Kidney glomerular epithelial cell (primary cell): ENCODE measurements at places on chromosomes 3 and 15.
A peak's percentile ranks its signal among the peaks of the same experiment; 100 is the strongest.

- no peak for DNase-seq
Observed at GRCh38 chr3:147737376-147737775, 328.2 kb downstream of the ZIC1 start.

- no peak for DNase-seq
Observed at GRCh38 chr3:15023719-15024118, 41.4 kb downstream of the MRPS25 start.

GRCh38 chr3:156812521-156813335 is 13.4 kb upstream of the LEKR1 start:
- DNase-seq: peak; percentile 12

GRCh38 chr3:10495614-10496013 is 9.8 kb downstream of the ATP2B2 start:
- DNase-seq: no peak

DNA sequence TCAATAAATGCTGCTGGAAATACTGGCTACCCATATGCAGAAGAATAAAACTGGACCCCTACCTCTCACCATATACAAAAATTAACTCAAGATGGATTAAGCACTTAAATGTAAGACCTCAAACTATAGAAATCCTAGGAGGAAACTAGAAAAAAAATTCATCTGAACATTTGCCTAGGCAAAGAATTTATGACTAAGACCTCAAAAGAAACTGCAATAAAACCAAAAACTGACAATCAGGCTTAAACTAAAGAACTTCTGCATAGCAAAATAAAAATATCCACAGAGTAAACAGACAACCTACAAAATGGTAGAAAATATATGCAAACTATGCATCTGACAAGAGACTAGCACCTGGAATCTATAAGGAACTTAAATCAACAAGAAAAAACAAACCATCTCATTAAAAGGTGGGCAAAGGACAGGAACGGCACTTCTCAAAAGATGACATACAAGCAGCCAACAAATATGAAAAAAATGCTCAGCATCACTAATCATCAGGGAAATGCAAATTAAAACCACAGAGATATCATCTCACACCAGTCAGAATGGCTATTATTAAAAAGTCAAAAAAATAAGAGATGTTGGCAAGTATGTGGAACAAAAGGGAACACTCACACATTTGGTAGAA is 47.0 kb downstream of the MYO9A start:
- no peak for DNase-seq

DNA sequence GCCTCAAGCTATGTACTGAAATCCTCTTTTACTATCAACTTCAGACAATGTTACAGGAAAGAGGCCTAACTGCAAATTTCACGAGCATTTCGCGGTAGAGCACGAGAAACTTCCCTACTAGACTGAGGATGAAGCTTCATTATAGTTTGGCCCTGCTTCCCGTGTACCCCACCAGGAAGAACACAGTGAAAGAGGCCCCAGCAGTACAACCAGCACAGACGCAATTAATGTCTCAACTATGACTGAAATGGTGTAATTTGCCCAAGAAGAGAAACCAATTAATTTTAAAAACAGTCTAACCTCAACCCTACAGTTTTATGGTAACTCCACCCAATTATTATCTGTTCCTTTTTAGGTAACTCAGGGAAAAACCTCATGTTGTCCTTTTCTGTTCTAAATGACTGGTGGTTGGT is 12.1 kb downstream of the CHSY1 start:
- no peak for DNase-seq

DNA sequence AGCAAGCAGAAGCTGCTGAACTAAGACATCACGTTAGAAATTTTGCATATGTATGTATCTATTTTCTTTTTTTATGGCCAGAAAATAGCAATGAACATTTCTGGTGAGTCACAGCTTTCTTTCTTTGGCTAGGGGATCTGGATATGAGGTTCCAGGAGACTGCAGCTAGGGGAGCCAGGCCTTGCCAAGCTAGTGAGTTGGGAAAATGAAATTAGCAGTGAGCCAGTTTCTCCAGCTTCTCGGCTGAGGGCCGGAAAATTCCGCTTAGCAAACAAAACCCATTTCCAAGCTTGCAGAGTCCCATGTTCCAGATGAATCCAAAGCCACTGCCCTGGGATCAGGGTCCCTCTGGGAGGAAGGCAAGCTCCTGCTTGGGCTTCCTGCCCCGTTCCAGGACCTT is 137.6 kb downstream of the SRGAP3 start:
- no peak for DNase-seq

DNA sequence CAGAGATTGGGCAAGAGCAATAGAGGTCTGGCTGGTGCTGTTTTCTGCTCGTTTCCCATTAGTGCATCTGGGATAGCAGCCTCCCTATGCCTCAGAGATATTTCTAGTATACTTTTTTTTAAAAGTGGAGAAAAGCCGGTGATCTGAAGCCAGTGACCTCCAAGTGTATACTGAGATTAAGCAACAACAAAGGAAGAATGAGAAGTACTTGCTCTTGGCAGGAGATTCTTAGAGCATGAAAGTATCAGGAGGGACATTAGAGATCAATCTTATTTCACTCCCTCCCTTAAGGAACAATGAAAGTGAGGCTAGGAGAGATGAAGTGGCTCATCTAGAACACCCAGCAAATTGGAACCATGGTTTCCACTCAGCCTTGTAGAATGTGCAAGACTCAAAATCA is 423.3 kb downstream of the SOX2 start:
- peak; percentile 16 for DNase-seq

- DNase-seq: no peak
Observed at GRCh38 chr3:177479630-177480029, 282.3 kb upstream of the TBL1XR1 start.

- no peak for DNase-seq
Observed at GRCh38 chr15:70262171-70262570, 164.5 kb upstream of the TLE3 start.

- no peak for DNase-seq
Observed at GRCh38 chr3:8555113-8555661, 53.6 kb downstream of the LMCD1 start.

- DNase-seq: no peak
Observed at GRCh38 chr15:69980341-69981059, 117.2 kb downstream of the TLE3 start.

DNA sequence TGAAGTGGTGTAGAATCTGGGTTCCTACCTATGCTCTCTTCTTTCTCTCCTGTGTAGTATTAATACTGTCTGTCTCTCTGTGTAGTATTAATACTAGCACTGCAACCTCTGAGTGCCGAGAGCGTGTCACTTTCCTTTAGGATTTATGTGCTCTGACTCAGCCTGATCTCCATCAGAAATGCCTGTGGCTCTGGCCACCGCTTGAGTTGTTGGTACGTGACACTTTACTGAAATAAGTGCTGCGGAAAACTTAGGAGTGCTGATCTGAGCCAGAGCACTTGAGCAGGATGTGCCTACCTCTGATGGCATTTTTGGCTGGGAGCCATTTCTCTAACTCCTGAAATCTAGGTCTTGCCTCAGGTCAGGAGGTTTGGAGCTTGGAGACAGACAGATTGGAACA is 807.4 kb downstream of the SQOR start:
- DNase-seq: peak; percentile 86

GRCh38 chr3:2579206-2579605 is 480.5 kb downstream of the CNTN4 start:
- DNase-seq: no peak

DNA sequence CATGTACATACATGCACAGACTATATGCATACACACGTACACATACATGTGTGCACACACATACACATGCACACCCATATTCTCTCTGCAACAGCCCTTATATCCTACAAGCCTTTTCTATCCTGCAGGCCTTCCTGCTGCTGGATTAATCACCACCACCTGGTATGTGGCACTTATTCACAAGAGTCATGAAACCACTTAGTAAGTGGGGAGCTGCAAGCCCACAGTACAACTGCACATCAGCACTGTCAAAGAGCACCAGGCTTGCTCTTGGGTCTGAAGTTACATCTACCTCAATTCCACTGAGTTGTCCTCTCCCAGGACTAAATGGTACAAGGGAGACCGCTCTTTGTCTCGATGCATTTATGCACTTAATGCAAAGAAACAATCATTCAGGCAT is 233.2 kb downstream of the KLF13 start:
- DNase-seq: no peak

DNA sequence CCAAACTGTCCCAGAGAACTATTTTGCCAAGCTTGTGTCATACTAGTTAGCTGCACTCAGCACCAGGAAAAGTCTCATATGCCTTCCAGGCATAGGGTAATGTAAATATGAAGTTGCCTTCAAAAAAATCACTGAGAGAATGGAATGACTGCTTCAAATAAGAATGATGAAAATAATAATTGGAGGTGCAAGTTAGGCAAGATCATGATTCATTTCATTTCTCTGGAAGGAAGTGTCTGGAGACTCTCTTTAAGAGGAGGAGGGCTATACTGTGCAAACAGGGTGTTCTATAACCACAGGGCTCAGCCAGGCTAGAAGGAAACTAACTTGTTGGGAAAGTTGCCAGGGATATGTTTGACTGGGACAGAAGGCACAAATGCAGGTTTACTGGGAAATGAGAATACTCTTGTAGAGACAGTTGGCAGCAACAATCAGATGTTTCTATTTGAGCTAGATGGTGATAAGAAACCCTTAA is 4.3 kb downstream of the SIDT1 start:
- DNase-seq: no peak

- peak; percentile 80 for DNase-seq
Observed at GRCh38 chr15:66472176-66472999, 25.2 kb downstream of the SNAPC5 start.

- peak; percentile 46 for DNase-seq
Observed at GRCh38 chr3:160052385-160053047, 63.9 kb downstream of the IL12A start.

- DNase-seq: no peak
Observed at GRCh38 chr15:81333363-81333762, 9.4 kb upstream of the STARD5 start.

- DNase-seq: no peak
Observed at GRCh38 chr3:138491971-138492370, 57.6 kb downstream of the ESYT3 start.

- DNase-seq: no peak
Observed at GRCh38 chr15:66261056-66261455, 7.5 kb upstream of the MEGF11 start.

GRCh38 chr3:54120657-54121413 is 1.5 kb upstream of the CACNA2D3 start:
- DNase-seq: peak; percentile 57

GRCh38 chr3:36969085-36969484 is 23.8 kb downstream of the EPM2AIP1 start:
- DNase-seq: no peak

GRCh38 chr3:98731720-98732285 is 31.3 kb upstream of the ST3GAL6 start:
- DNase-seq: no peak

- DNase-seq: no peak
Observed at GRCh38 chr3:55440104-55440708, 46.9 kb downstream of the WNT5A start.

DNA sequence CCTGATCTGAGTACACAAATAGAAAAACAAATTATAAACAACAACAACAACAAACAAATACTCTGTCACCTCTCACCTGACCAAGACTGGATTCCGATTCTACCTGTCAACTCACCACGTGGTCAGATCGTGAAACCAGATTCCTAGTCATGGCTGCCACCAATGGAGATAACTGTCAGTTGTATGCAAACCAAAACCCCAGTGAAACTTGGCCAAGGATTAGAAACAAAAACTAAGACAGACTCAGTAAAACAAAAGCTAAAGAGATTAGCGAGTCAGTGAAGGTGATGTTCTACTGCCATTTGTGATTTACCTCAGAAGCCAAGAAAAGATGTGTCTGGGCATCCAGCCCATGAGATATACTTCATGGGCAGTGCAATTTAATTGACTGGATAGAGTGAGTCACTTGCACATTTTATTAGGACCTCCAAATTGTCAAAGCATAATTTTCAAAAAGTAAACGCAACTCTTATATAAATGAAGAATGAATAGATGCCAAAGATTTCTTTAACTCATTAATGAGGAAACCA is 31.1 kb downstream of the PHLDB2 start:
- no peak for DNase-seq

GRCh38 chr3:168089179-168089771 is 6.4 kb downstream of the GOLIM4 start:
- DNase-seq: no peak

- DNase-seq: no peak
Observed at GRCh38 chr3:24287755-24288450, 206.7 kb downstream of the THRB start.

GRCh38 chr3:73552700-73553099 is 72.0 kb downstream of the PDZRN3 start:
- DNase-seq: no peak

DNA sequence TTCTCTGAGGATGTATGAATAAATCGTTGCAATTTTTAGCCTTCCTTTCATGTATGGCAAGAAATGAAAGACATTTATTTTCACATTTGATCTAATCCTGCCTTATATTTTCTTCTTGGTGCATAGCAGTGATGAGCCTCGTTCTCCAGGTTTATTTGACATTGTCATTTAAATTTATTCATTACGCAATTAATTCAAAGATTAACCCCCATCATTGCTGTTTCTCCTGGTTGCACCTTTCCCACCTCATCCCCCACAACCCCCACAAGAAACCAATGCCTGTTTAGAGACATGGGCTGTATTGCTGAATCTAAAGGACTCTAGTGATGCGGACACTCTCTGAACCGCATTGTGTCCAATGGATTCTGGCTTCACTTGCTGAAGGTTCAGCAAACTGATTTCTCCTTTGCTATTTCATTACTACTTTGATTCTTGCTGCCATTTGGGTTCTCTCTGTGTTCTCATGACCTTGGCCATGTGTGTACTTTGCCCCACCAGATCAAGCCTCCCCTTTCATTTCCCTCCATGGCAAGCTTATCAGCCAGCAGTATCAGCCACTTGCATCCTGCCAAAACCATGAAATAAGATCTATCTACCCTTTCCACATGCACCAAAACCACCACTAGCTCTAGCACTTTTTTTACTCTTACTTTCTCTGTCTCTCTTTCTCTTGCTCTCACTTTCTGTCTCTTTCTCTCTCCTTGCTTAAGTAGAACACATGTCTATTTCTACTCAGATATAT is 382.7 kb downstream of the GBE1 start:
- no peak for DNase-seq

- no peak for DNase-seq
Observed at GRCh38 chr15:73284090-73284716, 84.6 kb downstream of the HCN4 start.

DNA sequence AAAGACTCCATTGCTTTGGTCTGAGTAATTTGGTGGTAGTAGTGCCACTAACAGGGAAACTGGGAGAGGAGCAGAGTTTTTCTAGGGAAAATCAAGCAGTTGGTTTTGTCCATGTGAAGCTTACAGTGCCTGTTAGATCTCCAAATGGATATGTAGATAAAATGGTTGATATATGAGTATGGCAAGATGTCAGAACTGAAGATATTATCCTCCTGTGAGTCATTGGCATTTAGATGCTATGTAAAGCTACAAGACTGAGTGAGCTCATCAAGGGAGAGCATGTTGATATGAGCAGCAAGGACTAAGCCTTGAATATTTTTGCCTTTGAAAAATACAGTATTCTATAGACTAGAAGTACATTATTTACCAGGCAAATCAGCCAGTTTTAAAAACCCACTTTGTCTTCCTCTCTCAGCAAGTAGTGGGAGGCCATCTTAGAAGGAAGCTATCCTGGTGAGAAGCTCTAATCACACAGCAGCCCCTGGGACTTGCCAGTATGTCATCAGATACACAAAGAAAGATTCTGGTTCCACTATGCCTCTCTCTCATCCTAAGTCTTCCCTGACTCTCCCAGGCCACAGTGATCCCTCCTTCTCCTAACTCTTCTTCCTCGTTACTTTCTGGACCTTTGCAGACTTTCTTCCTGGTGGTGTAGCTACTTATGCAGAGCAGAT is 77.4 kb upstream of the ANKRD28 start:
- DNase-seq: no peak
